ENCODE measurements at places on chromosomes 12 and 14. TPM values are rescaled to one million over a fixed set of nuclear protein-coding genes. Genes with fewer than 3 reads are reported as not detected.

- no peak overlapping the region for H3K4me3 ChIP-seq
- no peaks in the 10 kb centered on the region for H3K4me1 ChIP-seq
- H3K36me3 ChIP-seq: no peaks in the 10 kb centered on the region
- no peaks in the 10 kb centered on the region for H3K27me3 ChIP-seq
- H3K27ac ChIP-seq: no peak overlapping the region
Observed at GRCh38 chr14:71620401-71620800, 311.8 kb upstream of the RGS6 start.

Gene KRT77
- total RNA-seq: not detected

DNA sequence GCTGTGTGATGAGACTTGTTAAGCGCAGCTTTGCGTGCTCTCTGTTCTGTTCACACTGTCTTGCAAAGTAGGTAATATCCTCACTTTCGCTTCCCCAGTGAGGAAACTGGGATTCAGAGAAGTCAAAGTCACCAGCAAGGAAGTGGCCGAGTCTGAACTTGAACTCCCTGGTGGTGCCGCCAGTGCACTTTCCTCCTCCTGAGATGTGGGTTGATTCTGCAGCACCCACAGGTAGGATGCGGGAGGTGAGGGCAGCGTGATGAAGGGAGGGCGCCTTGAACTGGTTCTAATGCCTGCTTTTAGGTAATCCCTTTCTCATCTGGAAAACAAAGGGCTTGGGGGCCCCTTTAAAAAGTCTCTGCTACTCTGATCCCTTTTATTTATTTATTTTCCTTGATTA lies 54.9 kb upstream of the IGF1 start:
- no peaks in the 10 kb centered on the region for H3K36me3 ChIP-seq
- no peaks in the 10 kb centered on the region for H3K4me1 ChIP-seq
- H3K27me3 ChIP-seq: no peaks in the 10 kb centered on the region

GRCh38 chr12:4958697-4959375 lies 49.1 kb downstream of the KCNA1 start:
- H3K4me1 ChIP-seq: no peaks in the 10 kb centered on the region
- DNase-seq: no peak
- no peak overlapping the region for H3K27ac ChIP-seq
- H3K4me3 ChIP-seq: no peak overlapping the region

Gene GPD1
- 85.5 TPM for total RNA-seq

Gene PYM1
- 20.9 TPM for total RNA-seq

DNA sequence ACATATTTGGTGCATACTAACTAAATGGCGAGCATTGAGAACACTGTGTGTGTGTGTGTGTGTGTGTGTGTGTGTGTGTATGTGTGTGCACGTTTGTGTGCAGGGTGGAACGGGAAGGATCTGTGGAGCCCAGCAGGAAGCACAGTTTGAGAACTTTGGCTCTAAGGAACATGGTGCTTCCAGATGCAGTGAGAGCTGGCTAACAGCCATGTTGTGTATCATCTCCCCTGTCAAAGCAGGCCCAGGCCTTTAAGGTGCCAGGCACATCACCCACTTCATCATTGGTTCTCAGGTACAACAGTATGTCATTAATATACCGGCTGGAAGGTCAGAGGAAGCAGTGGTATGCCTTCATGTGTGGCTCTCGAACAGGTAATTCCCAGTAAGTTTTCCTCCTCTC lies 72.5 kb downstream of the SLC8A3 start:
- no peaks in the 10 kb centered on the region for H3K4me1 ChIP-seq
- no peaks in the 10 kb centered on the region for H3K27me3 ChIP-seq
- no peak overlapping the region for H3K27ac ChIP-seq
- H3K4me3 ChIP-seq: no peak overlapping the region

GRCh38 chr14:95770777-95771176 lies 56.9 kb upstream of the TCL1A start:
- no peaks in the 10 kb centered on the region for H3K36me3 ChIP-seq
- H3K27ac ChIP-seq: no peak overlapping the region
- no peaks in the 10 kb centered on the region for H3K4me1 ChIP-seq
- H3K27me3 ChIP-seq: no peaks in the 10 kb centered on the region
- H3K4me3 ChIP-seq: no peak overlapping the region
- DNase-seq: no peak
